ENCODE measurements at places on chromosomes 4 and X.

- peak; percentile 71 for DNase-seq
Observed at GRCh38 chr4:27318740-27319139, 458.1 kb downstream of the STIM2 start.

DNA sequence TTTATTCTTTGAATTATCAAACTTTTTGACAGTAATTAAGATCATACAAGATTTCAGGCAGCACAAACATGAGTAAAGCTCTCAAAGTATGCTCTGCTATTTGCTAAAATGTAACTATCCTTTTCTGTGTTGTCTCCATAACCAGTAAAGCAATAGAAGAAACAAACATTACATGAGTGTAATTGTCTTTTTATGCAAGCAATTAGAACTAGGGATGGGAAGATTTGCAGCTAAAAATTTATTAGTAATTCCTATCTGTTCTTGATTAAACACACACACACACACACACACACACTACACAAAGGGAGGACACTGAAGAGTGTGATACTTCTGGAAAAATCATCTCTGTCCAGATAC lies 512.9 kb downstream of the FAT4 start:
- no peak for DNase-seq

DNA sequence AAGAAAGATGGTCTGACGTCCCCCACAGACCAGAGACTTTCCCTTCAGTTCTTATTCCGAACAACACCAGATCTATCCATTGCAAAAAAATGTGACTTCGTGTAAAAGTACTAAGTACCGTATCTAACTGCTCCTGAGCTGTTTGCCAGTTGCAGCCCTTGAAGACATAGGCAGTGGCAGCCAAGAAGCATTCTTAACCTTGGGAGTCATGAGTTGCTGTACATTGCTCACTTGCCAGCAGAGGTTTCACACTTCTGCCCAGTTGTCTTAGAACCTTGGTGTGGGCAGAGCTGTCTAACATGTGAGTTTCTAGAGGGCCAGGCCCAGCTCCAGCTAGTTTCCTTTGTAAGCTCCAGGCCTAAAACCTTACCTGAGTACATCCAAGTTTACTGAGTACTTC lies 10.5 kb upstream of the CHRDL1 start:
- DNase-seq: peak; percentile 69

GRCh38 chr4:94766856-94767255 lies 9.1 kb downstream of the BMPR1B start:
- DNase-seq: peak; percentile 20

DNA sequence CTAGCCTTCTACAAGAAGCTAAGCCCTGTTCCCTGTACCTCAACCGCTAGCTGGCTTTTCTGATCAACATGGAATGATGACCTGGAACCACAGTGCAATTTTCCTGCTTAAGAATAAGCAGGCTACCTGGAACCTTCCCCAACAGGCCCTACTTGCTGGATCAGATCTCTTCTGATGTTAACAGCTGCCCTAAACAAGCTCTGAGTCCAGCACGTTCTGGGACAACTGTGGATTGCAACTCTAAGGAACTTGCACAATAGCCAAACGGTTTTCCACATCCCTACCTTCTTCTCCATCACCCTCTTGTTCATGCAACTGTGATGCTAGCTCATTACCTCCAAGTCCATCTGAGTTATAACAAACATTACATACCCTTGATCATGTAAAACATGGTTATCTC lies 19.8 kb downstream of the ATP8A1 start:
- DNase-seq: no peak

GRCh38 chr4:168398188-168398587 lies 79.6 kb upstream of the DDX60 start:
- no peak for DNase-seq

GRCh38 chr4:89373394-89373793 lies 65.8 kb upstream of the GPRIN3 start:
- DNase-seq: no peak

GRCh38 chr4:8591626-8592365 lies 769 bp upstream of the CPZ start:
- no peak for DNase-seq

DNA sequence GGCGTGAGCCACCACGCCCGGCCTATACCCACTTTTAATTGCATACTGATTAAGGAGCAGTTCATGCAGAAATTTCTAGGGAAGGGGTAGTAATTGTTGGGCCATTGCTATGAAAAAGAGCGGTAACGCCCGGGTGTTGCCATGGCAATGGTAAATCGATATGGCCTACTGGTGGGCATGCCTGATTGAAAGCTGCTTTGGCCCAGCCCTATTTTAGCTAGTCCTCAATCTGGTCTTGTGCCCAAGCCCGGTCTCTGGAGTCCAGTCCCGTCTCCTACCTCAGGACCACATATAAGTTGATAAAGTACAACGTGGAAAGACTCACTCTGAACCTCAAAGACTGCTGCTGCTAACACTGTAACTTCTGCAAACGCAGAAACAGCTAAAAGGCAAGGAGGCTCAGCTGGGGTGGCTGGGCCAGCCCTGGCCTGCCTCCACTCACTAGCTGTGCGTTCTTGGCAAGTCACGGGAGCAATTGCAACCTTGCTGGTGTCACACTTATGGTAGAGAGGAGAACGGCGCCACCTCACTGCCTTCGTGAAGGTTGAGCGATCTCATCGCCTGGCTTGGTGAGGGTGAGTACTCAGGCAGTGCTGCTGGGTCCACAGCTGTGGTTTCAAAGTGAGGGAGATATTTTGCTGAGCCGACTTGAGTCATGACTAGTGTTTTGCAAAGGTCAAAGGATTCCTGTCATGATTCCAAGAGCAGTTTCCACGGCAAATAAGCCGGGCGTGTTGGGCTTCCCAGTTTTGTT lies 57.0 kb upstream of the GRPEL1 start:
- peak; percentile 89 for DNase-seq

GRCh38 chr4:6225469-6225868 lies 25.1 kb upstream of the JAKMIP1 start:
- peak; percentile 41 for DNase-seq

- DNase-seq: peak; percentile 68
Observed at GRCh38 chr4:81366779-81367178, 104.9 kb downstream of the RASGEF1B start.

DNA sequence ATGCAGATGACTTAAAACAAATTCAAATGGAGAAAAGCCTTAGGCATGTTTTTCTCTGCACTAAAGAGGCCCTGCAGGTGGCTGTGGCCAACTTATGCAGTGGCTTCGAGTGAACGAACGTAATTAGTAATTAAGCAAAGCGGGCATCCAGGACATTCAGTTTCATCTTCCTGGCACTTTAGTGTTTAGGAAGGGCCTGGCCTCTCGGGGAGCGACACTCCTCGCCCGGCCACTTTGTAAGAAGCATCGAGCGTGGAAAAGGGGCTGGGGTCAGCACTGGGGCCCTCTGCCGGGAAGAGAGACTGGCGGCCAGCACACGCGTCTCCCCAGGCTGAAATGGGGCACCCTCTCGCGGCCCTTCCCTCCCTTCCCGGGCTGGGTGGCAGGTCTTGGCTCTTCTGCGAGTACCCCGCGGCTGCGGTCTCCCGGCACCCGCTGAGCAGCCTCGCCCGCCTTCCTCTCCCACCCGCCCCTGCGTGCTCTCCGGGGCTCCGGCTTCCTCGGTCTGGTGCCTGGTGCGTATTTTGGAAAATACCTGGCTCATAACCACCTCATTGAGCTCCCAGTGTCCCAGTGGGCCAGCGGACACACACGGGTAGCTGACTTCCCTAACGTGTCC lies 677 bp upstream of the CYP4V2 start:
- DNase-seq: peak; percentile 51
